Fibroblast of the aortic adventitia (primary cell): ENCODE measurements at places on chromosomes 7 and 10. TPM values are rescaled to one million over a fixed set of nuclear protein-coding genes. Genes with fewer than 3 reads are reported as not detected.

TCAF2 gene
- total RNA-seq: 1.6 TPM in 2 replicates

GRCh38 chr10:77494327-77494726 lies 143.3 kb downstream of the KCNMA1 start:
- peak; percentile 65 for DNase-seq

- no peak for DNase-seq
Observed at GRCh38 chr10:49598164-49598856, 11.8 kb upstream of the SLC18A3 start.

DNA sequence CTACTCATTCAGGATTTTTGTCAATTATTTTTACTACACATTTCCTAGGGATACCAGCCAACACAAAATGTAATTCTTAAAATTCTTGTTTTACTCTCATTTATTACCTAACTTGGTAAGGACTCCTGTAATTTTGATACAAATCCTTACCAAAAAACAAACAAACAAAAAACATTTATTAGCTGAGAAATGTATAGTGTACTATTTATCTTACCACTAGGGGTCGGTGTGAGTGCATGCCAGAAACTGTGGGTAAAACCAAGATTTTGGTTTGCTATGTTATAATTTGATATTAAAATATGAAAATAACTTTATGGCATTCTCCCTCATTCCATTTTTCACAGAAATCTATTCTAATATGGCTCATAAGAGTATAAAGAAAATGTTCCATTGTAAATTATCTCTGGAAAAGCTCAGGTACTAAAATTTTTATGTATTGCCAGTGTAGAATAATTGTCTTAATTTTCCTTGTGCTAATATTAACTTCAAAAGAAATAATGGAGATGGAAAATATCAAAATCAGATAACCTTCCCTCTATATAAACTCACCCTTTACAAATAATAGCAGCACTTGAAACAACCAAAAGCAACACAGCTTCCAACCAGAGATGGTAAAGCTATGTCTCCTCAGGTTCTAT lies 290.8 kb upstream of the PCDH15 start:
- DNase-seq: peak; percentile 0

GRCh38 chr7:134932707-134933370 lies 53.5 kb upstream of the AGBL3 start:
- peak; percentile 95 for DNase-seq

EMX2 gene
- total RNA-seq: 0.18 and 1.1 TPM in 2 replicates

DNA sequence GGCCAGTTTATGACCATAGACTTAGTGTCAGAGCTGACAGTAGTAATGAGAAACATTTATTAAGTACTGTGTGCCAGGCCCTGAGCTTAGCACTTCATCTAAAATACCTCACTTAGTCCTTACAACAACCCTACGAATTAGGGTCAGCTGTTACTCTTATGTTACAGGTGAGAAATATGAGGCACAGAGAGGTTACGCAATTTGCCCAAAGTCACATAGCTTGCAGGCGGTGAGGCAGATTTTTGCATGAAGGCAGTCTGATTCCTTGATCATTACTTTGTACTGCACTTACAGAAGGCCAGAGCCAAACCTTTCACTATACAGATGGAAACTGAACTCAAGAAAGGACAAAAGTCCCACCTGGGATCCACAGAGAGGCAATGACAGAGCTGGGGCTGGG lies 10.2 kb downstream of the CDH23 start:
- no peak for DNase-seq

GRCh38 chr10:44908066-44908749 lies 2.9 kb upstream of the TMEM72 start:
- DNase-seq: peak; percentile 32

GRCh38 chr10:97714401-97715258 lies 1.1 kb downstream of the MARVELD1 start:
- DNase-seq: peak; percentile 79

- no peak for DNase-seq
Observed at GRCh38 chr10:44714451-44714850, 196.7 kb upstream of the TMEM72 start.
